ENCODE measurements at places on chromosomes 3 and 15.

DNA sequence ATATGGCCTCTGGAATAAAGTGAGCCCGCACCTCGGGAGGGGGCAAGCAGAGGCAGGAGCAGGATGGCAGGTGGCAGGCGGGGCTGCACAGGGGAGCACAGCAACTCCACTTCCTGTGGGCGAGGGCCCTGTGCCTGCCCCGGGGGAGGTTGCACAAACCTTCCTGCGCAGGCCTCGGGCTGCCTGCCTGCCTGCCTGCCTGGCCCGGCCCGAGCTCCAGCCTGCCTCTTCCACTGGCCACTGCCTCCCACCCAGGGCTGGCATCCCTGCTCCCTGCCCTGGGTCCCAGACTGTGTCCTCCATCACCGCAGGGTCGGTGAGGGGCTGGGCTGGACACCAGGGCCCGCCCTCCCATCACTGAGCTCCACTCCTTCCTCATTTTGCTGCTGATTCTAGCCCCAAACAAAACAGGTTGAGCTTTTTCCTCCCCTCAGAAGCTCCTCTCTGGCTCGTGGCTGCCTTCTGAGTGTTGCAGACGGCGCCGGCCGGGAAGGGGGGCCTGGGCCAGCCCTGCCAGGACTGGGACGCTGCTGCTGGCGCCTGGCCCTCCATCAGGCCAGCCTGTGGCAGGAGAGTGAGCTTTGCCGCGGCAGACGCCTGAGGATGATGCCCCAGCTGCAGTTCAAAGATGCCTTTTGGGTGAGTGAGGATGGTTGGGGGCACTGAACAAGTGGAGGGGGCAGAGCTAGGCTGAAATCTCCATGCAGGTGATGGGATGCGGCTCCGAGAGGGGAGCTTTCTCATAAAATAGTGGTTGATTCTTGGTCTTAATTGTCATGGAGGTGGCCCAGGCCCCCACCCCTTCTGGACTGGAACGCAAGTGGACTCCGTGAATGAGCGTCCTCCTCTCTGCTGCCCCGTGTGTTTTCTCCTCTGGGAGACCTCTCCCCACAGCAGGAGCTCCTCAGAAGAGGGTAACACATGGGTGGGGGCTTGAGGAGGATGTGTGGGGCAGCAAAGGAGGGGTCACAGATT lies at the start of gene PSTPIP1:
PSTPIP1 (plus strand) TSS at position 156 of the 975 bp plus-strand sequence; CDS start at position 604, 448 bp downstream.
- no peak for DNase-seq

DNA sequence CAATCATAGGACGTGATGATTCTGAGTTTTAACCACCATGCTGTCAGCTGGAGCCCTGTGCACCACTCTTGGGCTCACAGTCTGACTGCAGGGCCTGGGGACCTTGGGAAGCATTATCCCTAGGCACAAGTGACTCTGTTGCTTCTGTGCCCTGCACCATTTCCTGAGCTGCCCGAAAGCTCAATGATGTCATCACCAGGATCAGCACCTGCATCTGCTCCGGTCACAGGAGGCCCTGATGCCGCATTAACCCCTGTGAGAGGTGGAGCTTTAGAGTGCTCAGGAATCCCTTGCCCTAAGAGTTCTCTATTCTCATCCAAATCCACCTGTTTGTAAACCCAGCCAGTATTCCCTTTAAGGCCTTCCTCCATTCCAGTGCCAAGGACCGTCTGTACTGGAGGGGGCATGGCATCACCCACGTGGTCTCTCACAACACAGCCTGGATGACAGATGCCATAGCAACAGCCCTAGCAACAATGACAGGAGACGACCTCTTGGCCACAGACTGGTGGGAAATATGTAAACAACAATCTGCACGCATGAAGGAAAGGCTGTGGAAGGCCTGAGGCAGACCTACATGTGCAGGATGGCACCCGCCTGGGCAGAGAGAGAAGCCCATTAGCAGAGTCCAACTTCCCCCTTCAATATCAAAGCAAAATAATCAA lies 37.9 kb downstream of the NTRK3 start:
- DNase-seq, result no peak

DNA sequence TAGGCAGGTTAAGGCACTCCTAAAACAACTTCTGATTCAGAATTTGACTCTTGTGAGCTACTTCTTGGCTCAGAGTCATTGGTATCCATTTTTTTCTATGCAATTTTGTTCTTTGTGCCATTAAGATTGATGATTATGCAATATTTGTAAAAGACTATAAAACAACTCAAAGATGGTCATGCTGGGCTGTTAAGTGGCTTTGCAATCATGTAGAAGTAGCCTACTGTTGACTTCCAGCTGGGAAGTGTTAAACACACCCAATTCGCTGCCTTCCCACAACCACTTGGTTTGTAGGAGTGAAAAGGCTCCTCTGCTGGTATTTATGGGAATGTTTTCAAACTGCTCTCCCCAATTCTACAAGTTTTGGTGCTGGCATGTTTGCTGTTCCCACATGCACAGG lies 74.7 kb upstream of the COL6A6 start:
- DNase-seq, result no peak

DNA sequence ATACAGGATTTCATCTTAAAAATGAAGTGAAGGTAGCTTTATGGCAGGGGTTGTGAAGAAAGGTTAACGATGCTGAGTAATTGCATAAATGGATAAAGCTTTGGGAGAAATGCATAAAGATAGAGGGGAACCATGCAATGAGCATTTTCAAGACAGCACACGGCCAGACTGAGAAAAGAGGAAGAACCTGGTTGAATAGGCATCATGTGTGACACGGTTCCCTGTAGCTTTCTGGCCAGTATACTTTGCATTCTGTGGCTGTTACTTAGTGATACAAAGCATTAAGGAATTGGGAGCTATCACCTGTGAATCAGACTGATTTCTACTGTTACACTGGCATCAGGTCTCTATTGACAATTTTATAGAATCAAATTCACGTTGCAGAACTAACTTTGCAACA lies 33.3 kb downstream of the NR2C2 start:
- DNase-seq, result no peak

DNA sequence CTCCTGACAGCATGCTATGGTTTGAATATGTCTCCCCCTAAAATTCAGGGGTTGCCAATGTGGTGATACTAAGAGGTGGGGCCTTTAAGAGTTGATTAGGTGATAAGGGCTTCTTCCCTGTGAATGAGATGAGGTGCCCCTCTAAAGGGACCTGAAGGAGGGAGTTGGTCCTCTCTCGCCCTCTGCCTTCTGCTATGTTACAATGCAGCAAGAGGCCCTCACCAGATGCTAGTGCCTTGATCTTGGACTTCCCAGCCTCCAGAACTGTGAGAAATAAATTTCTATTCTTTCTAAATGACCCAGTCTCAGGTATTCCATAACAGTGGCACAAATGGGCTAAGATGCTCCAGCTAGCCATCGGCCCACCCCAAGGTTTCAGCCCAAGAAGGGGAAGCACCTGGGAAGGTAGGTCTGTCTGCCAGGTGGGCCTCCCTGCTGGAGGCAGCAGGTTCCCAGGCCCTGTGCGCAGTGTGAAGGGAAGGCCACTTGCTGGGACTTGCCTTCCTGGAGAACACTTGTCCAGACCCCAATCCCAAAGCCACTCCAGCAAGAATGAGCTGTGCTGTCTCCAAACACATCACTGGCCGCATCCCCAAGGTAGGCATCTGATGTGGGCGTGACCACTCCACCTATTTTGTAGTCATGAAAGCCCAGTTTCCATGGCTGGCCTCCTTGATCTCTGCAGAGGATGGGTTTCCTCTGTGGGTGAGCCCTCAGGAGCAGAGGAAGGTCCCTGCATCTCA lies 9.0 kb downstream of the TGM4 start:
- DNase-seq, result no peak

DNA sequence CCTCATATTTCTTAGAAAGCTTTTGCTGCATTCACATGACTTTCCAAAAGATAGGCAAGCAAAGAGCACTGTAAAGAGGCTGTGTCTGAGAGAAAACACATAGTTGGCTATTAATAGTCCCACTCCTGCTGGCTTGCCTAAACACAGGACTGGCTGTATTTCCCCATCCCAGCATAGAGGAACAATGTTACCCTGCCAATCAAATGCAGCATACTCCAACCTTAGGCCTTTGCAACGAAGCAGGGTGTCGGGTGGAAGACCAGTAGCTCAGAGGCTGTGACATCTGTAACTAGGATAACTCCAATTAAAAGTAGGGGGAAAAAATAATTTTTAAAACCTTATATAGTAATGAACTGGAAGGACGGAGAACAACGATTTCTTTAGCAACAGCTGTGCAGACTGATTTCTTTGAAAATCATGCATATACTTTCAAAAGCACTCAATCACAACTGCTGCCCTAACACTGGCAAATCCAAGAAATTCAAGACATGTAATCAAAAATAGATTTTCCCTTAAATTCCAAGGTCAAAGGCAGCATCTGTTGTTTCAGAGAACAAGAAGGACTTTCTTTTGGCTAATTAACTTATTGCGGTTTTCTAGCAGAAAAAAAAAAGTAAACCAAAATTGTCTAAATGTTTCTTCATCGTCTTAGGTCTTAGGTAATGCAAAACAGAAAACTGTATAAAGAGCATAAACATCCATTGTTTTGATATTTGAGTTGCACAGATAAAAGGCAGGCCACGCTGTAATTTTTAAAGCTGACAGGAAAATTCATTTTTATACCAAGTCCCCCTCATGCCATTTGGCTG lies 139.3 kb downstream of the TNIK start:
- DNase-seq, result no peak

DNA sequence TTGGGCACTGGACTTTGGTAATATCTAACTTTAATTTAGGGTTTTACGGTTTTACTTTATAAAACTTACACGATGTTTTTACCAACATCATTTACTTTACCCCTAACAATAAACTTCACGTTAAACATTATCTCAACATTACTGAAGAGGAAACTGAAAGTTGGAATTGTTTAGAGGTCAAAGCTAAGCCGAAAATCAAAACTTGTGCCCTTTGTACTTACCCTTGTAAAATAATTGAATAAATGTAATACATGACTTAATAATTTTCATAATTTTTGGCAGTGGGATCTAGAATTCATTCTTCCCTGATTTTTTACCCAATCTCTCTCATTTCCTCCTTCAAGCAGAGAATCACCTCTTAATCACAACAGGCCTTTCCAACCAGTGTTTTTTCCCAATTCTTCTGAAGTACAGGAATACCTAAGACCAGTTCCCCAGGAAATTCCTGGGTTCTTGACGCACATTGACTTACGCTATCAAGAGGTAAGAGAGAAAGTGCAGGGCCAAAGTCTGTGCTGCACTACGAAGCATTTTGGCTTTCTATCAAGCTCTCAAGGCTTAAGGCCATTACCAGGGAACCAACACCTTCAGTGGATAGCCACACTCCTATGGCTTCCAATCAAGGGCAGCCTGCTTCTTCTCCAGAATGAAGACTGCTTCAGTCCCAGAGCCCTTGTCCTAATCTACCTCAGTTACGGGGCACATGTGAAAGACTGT lies 11.9 kb upstream of the SEMA6D start:
- no peak for DNase-seq

DNA sequence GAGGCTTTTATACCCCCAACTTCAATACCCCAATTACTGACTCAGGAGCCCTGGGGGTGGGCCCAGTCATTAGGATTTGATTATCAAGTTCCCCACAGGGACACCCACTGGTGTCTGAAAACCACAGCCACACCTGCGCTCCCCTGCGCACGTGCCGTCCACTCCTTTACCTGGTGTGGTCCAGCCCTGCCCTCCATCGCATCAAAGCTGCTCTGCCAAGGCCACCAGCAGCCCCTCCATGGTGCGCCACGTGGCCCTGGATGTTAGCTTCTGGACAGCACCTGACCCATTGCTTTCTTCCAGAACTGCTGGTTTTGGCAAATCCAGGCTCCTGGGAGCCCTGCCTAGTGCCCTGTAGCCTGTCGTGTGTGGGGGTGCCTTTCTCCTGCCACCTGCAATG lies 136.3 kb downstream of the NSMCE3 start:
- no peak for DNase-seq

DNA sequence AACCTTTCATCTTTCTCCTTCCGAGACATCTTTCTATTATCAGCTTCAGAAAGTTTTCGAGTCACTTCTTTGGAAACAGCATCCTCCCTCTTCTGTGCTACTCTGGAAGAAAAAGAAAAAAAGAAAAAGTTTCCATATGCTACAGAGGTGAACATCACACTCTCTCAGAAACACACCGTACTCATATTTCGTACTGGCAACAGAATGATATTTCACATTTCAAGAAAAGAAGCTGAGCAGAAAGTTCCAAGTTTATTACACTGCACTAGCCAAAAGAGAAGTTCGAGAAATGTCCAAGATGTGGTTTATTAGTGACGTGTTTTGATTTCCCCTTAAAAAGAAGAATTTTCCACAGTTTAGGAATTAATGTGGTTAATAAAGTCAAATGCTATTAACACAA lies 6.0 kb downstream of the SSR3 start:
- no peak for DNase-seq

GRCh38 chr3:99858469-99858868 lies 40.8 kb downstream of the CMSS1 start:
- DNase-seq, result no peak

DNA sequence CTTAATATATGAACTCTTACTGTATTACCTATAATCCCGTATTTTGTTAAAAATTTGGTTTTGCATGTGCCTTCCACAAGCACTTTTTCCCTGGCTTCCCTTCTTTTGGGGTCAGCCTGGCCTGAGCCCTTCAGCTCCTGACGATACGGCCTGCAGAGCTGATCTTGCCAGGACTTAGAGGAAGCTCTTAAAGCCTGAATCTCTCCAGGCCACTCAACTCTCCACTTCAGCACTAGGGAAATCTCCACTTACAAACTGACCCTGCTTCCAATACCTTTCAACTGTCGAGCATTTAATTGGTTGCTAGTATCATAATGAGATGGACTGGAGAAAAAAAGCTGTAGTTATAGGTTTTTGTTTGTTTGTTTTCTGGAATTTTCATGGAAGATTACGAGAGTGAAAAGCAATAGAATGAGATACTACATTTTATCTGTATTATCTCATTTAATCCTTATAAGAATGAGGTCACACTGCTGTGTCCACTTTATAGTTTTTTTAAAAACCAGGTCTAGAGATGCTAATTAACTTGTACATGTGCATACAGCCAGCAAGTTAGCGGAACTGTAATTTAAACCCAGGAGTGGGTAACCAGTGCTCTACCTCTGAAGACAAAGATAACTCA lies 54.8 kb downstream of the ZBTB38 start:
- no peak for DNase-seq

DNA sequence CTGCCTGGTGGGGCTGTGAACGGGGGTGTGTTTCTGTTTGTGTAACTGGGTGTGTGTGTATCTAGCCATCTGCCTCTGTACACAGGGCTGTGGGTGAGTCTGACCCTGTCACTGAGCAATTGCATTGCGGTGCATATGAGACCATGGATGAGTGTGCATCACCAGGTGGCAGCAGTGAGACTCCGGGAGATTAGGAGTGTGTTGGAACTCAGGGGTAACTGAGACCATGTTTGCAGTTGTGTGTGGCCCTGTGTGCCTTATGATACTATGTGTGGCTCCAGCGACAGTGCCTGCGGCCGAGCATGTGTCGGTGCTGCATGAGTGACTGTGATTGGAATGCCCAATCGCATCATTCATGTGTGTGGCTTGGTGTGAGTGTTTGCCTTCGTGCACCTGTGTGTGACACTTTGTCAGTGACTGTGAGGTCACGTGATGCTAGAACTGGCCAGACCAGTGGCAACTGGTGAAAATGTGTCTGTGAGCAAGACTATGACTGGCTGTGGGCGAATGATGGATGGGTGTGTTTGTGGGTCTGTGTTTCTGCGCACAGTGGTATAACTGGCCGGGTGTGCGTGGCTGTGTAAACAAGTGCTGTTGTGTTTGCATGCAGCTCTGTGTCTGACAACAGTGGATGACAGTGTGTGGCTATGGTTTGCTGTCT lies 14.0 kb downstream of the VILL start:
- no peak for DNase-seq

GRCh38 chr3:23999012-23999641 lies 54.0 kb downstream of the NR1D2 start:
- DNase-seq, result no peak

- no peak for DNase-seq
These were observed 636.2 kb upstream of the SGO1 start for GRCh38 chr3:20822251-20822650.
